Posterior vena cava (tissue), 2 donors: ENCODE measurements at places on chromosomes 3 and 15.

GRCh38 chr15:82532991-82533481 is 7.2 kb downstream of the RPS17 start:
- DNase-seq: no peak

GRCh38 chr3:149784064-149784704 is 8.2 kb downstream of the ANKUB1 start:
- no peak for DNase-seq

- DNase-seq: no peak
Observed at GRCh38 chr15:40511093-40511471, 40.3 kb downstream of the CHST14 start.

DNA sequence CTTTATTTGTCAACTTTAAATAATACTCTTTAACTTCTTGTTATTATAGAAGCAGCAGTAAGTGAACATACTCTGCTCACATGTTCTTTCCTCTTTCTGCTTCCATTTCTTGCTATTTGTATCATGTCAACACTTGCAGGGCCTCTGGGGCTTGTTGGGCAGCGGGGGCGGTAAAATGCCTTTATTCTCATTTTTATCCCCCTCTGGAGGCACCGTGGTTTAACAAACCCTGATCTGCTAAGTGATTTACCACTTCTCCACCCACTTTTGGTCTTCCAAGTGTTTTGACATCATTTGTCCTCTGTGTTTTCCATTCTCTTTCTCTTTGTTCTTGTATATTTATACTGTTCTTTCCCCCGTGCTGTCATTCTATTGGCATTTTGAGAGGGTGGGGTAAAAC is 33.9 kb downstream of the SCN10A start:
- DNase-seq: no peak

GRCh38 chr3:74564560-74564959 is 49.9 kb downstream of the CNTN3 start:
- no peak for DNase-seq

- DNase-seq: no peak
Observed at GRCh38 chr15:99172989-99173388, 68.1 kb downstream of the SYNM start.

- DNase-seq: peak; percentile 88
Observed at GRCh38 chr3:47542471-47543173, 29.1 kb upstream of the ELP6 start.

- no peak for DNase-seq
Observed at GRCh38 chr3:194312186-194312742, 38.9 kb downstream of the CPN2 start.

- peak; percentile 72 for DNase-seq
Observed at GRCh38 chr15:47184908-47185801, 532.1 kb upstream of the SEMA6D start.

GRCh38 chr15:36645106-36645505 is 65.7 kb downstream of the CDIN1 start:
- no peak for DNase-seq

- no peak for DNase-seq
Observed at GRCh38 chr3:105805404-105805803, 63.4 kb downstream of the CBLB start.

GRCh38 chr15:41713047-41713446 is 52.8 kb downstream of the MGA start:
- DNase-seq: no peak

DNA sequence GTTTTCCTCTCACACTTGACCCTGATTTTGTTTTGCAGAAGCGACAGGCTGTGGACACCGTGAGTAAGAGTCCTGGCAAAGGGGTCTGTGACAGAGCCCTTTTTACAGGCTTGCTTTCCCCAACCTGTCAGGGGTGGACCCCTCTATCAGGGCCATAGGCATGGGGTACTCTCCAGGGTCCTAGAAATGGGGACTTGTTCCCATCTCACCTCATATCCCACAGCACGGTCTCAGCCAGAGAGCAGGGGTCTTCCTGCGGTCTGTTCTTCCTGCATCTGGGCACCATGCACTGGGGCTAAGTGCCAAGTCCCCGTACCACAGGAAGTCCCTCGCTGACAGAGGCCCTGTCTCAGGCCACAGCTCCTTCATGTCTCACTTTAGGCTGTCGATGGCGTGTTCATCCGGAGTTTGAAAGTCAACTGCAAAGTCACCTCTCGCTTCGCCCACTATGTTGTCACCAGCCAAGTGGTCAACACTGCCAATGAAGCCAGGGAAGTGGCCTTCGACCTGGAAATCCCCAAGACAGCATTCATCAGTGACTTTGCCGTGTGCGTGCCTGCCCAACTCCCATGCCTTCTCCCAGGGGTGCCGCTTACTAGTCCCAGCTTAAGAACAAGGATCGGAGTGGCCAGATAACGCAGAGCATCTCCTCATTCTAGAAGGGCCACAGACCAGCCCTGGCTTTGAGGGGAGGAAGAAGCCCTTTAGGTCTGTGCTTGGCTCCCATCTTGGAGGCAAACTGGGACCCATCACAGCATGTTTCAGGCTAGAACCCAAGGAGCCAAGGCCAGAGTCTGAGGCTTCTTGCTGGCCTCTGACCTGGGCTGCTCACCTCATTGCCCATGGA is 783 bp downstream of the ITIH1 start:
- peak; percentile 49 for DNase-seq

GRCh38 chr15:80830677-80831076 is 51.5 kb downstream of the CEMIP start:
- DNase-seq: no peak

- no peak for DNase-seq
Observed at GRCh38 chr3:145124900-145125678, 1035.9 kb downstream of the PLOD2 start.

DNA sequence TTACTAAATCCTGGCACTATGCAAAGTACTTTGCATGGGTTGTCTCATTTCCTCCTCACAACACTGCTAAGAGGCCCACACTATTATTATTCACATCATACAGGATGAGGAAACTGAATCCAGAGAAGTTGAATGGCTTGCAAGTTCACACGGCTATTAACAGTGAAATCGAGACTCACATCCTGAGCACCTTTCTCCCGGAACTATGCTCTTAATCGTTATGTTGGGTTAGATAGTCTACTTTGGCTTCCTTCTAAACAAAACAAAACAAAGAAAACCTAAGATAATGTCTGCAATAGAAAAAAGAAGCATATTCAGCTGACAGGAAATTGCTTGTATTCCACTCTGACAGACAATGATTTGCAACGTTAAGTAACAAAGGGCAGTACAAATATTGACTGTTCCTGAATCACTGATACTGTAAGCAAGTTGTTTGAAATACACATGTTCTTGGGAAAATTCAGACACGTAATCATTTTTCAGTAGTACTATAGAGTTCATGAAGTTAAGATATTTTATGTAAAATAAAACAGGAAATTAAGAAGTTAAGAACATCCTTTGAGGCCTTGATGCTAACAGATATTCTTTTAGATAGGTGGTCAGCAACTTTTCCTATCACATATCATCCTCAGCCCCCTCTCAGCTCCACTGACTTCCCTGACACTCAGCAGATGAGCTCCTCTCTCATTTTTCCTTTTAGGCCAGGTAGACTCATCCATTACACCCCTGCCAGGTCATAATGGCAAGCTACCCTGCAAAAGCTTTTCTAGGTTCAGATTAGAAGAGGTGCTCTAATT is 40.7 kb downstream of the C2CD4B start:
- DNase-seq: no peak

DNA sequence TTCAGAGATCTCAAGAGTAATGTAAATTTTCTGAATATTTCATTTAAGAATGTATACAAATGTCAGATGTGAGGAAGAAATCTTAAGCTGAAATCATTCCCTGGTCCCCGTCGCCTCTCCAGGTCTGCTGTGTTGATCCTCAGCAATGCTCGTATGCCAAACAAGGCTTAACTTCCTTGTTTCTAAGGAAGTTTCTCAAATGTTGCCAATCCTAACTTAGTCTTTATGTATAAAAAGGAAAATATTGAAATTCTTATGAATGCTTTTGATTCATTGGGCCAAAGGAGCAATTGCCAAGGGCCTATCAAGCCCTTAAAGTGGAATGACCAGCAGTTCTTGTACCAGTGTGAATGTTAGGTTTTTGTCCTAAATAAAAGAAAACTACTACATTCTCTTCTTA is 507.7 kb upstream of the SEMA6D start:
- no peak for DNase-seq

DNA sequence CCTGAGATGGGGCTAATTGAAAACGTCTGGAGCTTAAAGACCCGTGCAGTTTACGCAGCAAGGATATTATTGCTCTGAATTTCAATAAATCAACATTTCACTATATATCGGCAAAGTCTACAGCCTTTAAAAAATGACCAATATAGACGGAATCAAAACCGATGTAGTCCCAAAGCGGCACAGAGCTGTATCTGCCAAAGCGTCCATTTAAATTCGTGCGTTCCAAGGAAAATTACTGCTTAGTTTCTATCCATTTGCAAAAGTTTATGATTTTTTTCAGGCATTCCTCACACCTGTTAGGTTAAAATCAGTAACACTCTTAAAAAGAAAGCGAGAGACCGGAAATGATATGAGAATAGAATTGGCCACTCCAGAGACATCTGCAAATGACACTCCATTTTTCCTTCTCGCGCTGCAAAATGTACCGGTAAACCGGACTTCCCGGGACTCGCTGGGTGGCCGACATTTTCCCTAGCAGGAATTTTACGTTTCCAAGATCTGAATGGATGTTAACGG is 777 bp upstream of the EIF4A2 start:
- no peak for DNase-seq
